ENCODE measurements at places on chromosomes 1 and 21.

DNA sequence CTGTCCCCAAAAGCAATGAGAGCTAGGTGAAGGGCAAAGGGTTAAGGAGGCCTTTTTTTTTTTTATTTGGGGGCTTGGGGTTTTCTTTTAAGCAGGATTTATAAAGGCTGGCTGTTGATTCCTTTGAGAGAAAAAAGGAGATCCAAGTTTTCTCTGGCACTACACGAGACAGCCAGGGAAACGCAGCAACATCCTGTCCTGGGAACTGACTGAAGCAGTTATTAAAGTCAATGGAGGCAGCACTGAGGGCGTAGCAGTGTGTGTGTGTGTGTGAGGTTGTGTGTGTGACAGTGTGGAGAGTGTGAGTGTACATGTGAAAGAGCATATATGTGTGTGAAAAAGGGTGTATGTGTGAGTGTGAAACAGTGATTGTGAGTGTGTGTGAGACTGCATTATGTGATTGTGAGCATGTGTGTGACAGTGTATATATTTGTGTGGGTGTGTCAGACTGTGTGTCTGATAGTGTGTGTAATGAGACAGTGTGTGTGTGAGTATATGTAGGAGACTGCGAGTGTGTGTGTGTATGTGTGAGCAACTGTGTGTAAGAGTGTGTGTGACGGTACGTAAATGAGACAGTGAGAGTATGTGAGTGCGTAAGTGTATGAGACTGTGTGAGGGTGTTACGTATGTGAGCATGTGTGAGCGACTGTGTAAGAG, 65.9 kb upstream of the TIAM1 start:
- DNase-seq = no peak

DNA sequence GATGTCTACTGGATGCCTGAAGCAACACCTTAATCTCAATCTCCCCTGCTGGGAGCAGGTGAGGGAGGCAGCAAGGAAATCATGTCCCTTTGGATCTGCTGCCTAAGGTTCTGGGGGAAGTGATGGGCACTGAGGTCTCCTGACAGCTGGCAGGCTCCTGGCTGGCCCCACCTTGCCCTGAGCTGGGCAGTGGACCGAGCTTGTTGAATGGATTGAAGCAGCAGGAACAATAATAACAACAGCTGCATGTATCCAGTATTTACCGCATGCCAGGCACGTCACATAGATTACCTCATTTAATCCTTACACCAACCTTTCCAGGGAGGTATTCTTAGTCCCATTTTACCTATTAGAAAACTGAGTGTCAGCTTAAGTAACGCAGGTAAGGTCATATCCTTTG, 133.9 kb downstream of the PLXNA2 start:
- DNase-seq = no peak

DNA sequence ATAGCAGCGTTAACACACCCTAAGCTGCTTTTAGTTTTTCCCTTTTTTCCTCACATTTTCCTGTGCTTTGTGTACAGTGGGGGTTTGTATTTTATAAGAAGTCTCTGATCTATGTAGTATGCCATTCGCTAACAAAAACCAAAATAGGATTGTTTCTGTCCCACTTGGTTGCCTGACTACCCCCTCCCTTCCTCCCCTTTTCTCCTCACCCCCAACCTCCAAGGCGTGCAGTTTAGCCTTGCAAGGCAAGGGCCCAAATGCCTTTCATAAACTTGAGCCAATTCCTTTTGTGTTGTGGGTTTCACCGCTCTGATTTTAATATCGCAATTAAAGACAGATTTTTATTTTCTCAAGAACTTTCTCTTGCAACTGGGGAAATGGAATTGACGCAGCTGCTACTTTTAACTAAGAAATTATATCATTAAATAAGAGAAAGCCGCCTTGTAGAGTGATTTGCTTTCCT, 276.9 kb downstream of the TM2D1 start:
- no peak for DNase-seq

DNA sequence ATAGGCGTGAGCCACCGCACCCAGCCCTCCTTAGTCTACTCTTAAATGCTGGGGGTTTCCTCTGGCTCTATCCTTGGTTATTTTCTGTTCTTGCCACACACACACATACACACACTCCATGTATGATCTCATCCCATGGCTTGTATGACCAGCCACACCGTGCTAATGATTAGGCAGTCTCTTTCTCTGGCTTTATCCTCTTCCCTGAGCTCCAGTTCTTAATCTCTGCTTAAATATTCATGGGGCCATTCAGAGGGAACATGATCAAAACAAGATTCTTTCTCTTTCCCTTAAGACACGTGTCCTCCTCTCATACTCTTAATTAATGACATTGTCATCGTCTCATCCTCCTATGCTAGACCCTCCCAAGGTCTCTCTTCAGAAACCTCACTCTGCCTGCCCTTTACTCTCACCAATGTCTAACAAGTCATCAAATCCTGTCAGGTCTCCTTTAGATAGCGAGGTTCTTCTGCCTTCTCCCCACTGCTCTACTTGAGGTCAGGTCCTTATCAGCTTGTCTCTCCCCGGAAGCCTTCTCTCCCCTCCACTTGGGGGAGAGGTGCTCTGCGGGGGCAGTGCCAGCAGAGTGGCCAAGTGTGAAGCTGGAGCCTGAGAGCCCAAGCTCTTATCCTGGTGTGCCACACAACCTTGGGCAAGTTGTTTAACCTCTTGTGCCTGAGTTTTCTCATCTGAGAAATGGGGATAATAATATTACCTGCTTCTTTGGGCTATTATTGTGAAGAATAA, 83.0 kb upstream of the GNG12 start:
- DNase-seq = no peak

- DNase-seq = no peak
Observed at GRCh38 chr1:58395355-58395754, 151.2 kb downstream of the OMA1 start.

DNA sequence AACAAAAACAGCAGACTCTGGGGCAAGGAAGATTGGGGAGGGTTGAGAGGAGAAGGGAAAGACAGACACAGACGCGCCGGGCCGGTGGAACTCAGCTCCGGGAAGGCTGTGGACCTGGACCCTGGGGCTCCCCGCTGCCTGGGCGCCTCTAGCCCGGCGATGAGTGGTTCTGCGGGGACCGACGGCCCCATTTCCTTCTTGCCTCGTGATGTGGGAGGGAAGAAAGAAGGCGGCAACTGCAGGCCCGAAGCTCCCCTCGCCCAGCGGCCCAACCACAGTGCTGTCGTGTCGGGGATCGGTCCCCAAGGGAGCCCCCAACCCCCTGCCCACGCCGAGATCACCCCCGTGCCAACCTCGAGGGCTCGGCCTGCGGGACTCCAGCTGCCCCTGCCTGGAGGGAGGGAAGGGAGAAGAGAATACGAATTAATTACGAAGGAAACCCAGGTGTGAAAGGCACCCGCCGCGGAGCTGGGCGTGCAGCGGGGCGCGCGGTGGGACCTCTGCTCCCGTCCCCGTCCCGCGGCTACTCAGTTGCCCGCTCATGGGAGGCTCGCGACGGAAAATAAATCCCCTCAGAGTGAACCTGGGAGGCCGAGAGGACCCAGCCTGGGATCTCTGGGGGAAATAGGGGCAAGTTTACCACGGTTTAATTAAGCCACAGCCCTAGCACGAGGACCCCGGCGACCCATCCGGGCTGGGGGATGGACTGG, 7.4 kb downstream of the FOXD3 start:
- no peak for DNase-seq
